Islet precursor cell (in vitro differentiated cells): ENCODE measurements at places on chromosomes 3 and 15.

DNA sequence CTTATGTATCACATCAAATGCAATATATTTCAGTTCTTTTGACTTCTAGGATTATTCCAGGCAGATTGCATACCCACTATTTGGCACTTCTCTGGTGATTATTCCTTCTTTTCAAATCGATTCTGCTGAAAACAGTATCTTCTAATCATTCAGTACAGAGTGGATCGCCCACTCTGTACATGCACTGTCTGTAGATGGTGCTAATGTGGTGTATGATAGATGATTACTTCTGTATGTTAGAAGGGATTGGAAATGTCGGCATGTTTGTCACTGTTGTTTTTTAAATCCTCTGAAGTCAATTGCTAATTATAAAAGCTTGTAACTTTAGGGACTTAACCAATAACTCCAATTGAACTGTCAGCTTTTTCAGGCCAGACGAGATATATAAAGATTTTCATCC is 642.5 kb downstream of the GRM7 start:
- DNase-seq, result no peak

DNA sequence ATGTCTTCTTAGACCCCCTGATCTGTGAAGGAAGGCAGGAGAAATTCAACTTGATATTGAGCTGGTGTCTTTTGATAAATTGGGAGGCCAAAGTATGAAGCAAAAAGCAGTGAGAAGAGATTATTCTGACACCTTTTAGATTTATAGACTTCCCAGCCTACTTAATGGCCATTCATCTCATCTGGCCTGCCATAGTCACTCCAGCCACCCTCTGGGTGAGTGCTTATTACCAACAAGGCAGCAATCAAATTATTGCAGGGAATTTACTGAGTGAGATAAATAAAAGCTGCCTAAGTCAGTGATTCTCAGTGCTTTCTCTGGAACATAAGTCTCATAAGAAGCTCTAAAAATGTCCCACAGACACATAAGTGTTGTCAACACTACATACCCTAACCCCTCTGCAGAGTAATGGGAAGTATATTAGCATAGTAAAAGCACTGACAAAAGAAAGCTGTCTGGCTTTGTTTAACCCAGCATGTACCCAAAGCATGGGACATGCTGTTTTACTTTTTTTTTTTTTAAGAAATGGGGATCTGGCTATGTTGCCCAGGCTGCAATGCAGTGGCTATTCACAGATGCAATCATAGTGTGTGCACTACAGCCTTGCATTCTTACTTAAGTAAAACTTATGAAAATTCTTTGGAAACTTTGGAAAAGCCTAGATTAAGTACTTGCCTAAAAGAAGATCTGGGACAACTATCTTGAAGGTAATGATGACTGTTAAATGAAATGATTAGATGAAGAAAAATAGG is 725.3 kb downstream of the TUSC7 start:
- DNase-seq, result no peak

GRCh38 chr3:100590114-100590839 is 19.1 kb upstream of the ADGRG7 start:
- DNase-seq, result peak; percentile 76

GRCh38 chr15:39075756-39076341 is 505.0 kb upstream of the THBS1 start:
- no peak for DNase-seq
